ENCODE measurements at places on chromosomes 6 and 20. TPM values are rescaled to one million over a fixed set of nuclear protein-coding genes. Genes with fewer than 3 reads are reported as not detected.

FAM229B gene
- 14.9 TPM for total RNA-seq

F13A1 gene
- total RNA-seq, result 201 TPM

TMEM14B gene
- 93.4 TPM for total RNA-seq

VGLL2 gene
- not detected for total RNA-seq

BMP2 gene
- total RNA-seq, result 16.7 TPM

SLC13A3 gene
- total RNA-seq, result 0.98 TPM

COL19A1 gene
- total RNA-seq, result not detected

GABRR1 gene
- not detected for total RNA-seq

TFAP2C gene
- 1.4 TPM for total RNA-seq

Data from subcutaneous adipose tissue (tissue), 4 donors.